Activated CD4-positive, alpha-beta T cell treated with anti-CD3 and anti-CD28 coated beads for 48 hours (primary cell): ENCODE measurements at places on chromosomes 12 and 14.

- no peak for DNase-seq
Measured at GRCh38 chr12:126684703-126685102, 1582.3 kb upstream of the TMEM132C start.

DNA sequence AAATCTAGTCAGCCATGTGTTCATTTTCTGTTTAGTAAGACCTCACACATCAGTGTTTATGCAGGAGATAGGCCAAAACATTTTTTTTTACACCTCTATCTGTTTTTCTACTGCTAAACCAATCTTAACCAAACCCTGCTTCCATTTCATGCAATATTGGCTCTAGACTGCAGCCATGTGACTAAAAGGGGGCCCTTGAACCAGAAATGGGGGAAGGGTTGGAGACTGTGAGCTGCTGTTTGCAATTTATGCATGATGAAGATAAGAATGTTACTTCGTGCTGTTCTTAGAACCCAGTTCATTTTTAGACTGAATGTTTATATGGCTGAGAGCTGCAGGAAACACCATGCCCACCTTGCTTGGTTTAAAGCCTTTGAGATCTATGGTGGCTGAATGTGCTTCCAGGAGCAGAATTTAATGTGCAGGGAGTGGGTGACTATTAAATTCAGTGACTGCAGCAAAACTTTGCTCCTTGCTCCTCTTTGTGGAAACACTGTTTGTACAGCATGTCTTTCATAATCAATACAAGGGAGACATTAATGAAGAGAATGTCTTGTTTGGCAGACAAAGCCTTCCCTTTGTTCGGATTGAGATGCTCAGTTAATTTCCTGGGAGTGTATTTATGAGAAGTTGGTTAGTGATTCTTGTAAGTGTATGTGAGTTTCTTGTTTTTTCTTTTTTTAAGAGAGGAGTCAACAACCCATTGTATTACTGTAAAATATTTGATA is 53.6 kb downstream of the CHST11 start:
- DNase-seq: no peak

- DNase-seq: no peak
Measured at GRCh38 chr12:42564996-42565395, 24.6 kb downstream of the PRICKLE1 start.

DNA sequence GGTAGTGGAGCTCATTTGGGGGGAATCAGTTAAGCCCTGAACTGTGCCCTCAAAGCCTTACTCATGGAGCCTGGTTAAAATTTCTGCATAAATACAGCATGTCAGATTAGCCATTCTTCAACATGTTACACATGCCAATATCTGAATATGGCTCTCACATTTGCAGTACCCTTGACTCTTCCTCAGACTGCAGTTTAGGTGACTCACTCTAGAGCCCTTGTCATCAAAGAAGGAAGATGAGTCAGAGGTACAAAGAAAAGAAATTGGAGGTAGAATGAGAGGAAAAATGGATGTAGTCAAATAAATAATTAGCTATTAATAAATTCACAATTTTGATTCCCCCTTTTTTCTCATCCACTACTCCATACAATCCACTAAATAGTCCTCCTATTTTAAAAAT is 23.6 kb upstream of the OR4K2 start:
- DNase-seq: no peak

DNA sequence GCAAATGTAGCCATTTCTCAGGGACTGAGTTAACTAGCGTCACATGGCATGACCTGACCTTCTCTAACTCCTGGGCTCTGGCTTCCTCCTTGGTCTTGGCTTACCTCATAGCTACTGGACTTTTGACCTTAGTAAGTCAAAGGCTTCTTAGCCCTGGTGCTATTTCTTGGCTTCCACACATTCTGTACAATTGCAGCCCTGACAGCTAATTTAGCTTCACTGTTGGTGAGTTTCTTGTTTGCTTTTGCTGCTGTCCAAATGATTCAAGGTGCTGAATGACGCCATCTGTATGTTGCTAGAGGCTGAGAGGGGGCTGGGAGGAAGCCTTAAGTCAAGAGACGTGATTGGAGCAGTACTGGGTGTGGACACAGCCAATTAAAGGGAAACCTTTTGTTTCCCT is 202.7 kb downstream of the PRKD1 start:
- DNase-seq: no peak

DNA sequence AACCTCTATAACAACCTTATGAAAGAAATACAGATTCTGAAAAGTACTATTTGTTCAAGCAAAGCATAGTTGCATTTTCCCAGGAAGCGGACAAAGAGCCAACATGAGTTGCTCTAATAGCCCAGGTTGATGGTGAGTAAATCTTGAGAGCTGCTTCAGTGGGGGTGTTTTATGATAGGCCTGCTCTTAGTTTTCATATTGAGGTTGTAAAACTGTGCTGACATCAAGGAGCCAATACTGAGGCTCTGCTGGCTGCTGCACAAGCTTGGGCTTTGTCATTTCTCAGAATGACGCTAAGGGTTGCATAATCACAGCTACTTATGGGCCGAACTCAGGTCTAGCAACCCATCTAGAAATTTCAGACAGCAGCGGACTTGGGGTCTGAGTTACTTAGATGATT is 11.5 kb downstream of the TBC1D30 start:
- no peak for DNase-seq

GRCh38 chr12:105806400-105806770 is 332.4 kb downstream of the NUAK1 start:
- no peak for DNase-seq

GRCh38 chr12:128402486-128403243 is 135.7 kb downstream of the TMEM132C start:
- no peak for DNase-seq

GRCh38 chr14:63745858-63746425 is 18.1 kb upstream of the SGPP1 start:
- DNase-seq: peak; percentile 24

GRCh38 chr12:5487948-5488625 is 56.2 kb downstream of the NTF3 start:
- DNase-seq: no peak

- DNase-seq: no peak
Measured at GRCh38 chr14:89639687-89640086, 222.7 kb upstream of the FOXN3 start.

DNA sequence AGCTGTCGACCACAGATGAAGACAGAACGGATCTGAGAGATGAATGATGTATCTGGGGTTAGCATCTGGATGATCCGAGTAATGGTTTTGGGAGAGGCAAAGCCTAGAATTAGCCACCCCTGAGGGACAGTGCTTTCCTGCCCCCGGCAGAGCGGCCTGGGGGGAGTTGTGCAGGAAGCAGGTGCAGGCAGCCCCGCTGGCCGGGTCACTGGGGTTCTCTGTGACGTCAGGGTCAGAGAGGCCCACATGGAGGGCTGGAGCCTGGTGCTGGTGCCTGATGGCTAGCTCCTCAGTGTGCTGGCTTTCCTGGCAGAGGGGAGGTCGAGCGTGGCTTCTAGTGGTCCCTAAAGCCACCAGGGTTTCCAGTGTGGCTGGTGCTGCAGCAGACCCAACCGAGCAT is 70.3 kb downstream of the ADGRD1 start:
- DNase-seq: no peak

DNA sequence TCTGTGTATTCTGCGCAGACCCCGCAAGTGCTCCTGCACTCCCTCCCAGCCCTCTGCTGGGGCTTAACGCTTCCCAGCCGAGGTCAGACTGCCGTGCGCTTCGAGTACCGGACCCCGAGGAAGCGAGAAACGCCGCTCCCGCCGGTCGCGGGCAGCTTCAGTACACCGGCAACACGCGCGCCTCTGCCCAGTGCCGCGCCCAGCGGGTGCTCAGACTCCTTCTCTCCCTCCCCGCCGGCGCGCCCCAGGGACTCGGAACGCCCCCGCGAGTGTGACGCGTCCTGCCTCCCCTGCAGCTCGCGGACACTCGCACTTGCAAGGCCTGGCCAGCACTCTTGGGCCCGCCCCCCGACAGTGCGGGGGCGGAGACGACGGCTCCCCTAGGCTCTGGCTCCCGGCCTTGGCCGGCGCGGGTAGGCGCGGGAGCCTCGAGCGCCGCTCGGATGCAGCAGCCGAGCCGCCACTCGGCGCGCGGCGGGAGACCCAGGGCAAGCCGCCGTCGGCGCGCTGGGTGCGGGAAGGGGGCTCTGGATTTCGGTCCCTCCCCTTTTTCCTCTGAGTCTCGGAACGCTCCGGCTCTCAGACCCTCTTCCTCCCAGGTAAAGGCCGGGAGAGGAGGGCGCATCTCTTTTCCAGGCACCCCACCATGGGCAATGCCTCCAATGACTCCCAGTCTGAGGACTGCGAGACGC is at the start of gene PTGER2:
TSS of gene PTGER2 (plus strand) at position 410 of the 692 bp plus-strand sequence. CDS start at position 647, 237 bp downstream.
- DNase-seq: peak; percentile 79

DNA sequence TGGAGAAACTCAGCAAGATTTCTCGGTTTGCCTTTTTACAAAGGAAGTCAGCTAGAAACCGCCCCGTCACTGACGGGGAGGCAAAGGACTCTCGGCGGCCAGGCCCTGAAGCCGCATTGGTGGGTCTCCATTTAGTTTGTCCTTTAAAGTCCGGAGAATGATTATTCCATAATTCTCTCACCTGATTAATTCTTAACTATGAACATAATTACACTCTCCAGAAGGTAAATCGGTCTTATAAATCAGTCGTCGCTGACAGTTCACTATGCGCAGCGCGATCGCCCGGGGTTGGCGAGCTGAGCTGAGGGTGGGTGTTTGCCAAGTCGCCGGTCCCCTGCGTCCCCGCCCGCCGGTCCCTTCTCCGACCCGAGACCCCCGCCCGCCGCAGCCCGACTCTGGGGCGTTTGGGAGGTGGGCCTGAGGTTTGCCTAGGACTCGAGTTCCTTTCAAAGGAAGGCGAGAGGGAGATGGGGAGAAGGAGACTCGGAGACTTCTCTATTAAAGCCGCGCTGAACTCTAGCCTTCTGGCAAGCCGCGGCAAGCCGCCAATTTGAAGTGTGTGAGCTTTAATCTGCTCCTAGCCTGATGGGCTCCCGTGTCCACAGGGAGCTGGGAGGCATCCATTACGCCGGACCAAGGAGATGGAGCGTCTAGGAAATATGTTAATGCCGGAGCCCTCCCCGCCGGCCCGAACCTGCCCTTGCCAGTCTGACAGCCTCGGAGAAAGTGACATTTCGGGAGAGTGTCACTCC is 392.9 kb downstream of the NOVA1 start:
- no peak for DNase-seq

DNA sequence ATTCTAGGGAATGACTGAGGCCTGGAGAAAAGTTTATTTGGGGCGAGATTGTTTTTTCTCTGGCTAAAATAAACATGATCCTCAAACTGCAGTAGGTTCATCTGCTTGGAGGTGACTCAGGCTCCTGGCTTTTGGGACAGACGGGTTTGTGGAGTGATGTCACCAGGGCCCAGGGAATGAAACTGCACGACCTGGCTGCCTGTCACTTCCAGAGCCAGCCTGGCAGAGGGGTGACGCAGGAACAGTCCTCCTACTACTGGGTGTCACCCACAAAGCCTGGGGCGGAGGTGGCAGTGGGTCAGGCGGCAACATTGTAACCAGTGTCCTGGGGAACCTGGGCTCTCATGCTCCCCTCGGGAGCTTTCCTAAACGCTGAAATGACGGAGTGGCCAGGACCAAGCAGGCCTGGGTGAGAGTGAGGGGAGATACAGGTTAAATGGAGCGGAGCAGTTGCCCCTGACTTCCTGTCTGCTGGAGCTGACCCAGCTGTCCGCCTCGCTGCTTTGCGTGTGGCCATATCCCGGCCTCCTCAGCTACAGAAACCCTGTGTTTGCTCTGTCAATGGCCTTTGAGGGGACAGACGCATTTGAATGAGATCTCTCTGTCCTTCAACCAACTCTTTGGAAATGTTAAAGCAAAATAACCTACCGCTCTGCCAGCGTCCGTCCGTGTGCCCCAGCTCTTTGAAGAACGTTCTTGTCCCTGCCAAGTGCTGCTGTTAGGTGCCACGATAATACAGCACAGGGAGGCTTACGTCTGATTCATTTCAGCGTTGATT is 6.5 kb downstream of the HIP1R start:
- DNase-seq: no peak

GRCh38 chr12:111557271-111558106 is 41.6 kb downstream of the ATXN2 start:
- DNase-seq: no peak

GRCh38 chr12:31306866-31307265 is 19.1 kb downstream of the SINHCAF start:
- no peak for DNase-seq

GRCh38 chr12:51923506-51924365 is 16.4 kb downstream of the ACVRL1 start:
- DNase-seq: peak; percentile 69

GRCh38 chr12:120500581-120500980 is 4.7 kb downstream of the DYNLL1 start:
- no peak for DNase-seq

- no peak for DNase-seq
Measured at GRCh38 chr12:75289753-75290152, 40.4 kb downstream of the CAPS2 start.

DNA sequence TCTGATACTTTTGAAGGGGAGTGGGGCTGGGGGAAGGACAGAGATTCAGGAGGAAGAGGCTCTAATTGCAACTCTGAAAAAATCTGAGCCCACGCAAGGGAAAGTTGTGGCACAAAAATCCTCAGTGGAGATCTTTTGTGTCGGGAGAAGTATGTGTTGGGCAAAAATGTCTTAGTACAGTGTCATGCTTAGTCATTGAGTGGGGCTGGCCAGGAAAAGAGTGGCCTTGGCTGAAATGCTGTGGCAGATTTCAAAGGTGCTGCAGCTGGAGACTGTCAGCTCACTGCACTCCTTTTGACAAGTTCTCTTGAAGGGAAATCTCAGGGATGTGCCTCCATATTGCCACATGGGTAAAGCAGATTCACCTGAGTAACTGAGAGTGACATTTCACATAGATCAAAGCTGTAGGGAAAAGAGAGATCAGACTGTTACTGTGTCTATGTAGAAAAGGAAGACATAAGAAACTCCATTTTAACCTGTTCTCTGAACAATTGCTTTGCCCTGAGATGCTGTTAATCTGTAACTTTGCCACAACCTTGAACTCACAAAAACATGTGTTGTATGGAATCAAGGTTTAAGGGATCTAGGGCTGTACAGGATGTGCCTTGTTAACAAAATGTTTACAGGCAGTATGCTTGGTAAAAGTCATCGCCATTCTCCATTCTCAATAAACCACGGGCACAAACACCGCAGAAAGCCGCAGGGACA is 36.0 kb upstream of the GLIPR1 start:
- no peak for DNase-seq

- no peak for DNase-seq
Measured at GRCh38 chr14:57029620-57030253, 219.5 kb upstream of the OTX2 start.

DNA sequence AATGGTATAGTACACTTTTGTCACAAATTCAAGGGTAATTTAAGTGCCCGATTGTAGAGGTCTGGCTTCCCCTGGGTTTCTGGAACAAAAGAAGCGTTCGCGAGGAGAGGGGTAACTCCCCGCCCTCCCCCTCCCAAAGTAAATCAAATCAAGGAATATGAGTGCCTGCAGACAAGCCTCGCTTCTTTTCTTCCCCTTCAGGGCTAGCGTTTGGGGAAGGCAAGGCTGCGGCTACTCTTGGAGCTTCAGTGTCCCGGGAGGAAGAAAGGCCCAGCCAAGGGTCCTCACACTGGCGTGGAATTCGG is 456 bp upstream of the TMPO start:
- no peak for DNase-seq

GRCh38 chr12:80374615-80375014 is 69.4 kb upstream of the PTPRQ start:
- DNase-seq: no peak

- no peak for DNase-seq
Measured at GRCh38 chr12:15634010-15634683, 155.0 kb downstream of the EPS8 start.
